ENCODE measurements at places on chromosomes 3 and 15.

GRCh38 chr3:187448674-187449073 is 80.5 kb downstream of the RTP4 start:
- DNase-seq = no peak

- DNase-seq = no peak
Measured at GRCh38 chr3:84960581-84960980, 1.8 kb downstream of the CADM2 start.

GRCh38 chr3:22923711-22924110 is 279.4 kb upstream of the UBE2E2 start:
- DNase-seq = no peak

DNA sequence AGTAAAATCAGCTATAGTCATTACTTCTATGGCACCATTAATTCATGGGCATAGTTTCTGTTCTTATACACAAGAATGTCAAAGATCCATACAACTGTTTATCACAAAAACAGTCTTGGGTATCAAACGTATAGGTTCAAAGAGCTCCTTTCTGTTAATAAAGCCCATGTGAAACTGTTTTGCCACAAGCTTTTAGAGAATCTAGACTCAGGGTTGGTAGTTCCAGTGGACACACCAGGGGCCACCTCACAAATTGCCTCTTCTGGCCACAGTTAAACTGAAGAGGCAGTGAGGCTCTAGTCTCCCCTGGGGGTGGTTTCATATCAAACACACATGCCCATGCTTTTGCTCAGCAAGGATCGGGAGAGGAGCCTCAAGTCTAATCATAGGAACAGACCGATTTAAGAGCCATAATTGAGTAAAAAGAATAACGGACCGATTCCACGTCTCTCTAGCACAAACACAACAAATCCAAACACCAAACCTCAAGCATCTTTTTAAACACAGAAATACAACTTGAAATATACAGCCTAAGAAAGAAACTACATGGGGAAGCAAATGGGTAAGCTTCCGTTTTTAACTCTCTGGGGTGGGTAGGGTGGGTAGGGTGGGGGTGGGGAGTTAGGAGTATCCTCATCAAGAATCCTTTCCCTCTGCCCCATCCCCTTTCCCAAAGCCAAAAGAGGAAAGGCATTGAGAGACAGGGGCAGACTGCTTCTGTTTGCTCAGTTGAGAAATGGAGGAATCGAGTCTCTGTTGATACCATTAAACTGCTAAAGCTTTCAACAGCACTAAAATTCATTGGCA is 443.3 kb downstream of the MAGI1 start:
- no peak for DNase-seq

- no peak for DNase-seq
Measured at GRCh38 chr3:194852831-194853508, 167.3 kb downstream of the FAM43A start.

DNA sequence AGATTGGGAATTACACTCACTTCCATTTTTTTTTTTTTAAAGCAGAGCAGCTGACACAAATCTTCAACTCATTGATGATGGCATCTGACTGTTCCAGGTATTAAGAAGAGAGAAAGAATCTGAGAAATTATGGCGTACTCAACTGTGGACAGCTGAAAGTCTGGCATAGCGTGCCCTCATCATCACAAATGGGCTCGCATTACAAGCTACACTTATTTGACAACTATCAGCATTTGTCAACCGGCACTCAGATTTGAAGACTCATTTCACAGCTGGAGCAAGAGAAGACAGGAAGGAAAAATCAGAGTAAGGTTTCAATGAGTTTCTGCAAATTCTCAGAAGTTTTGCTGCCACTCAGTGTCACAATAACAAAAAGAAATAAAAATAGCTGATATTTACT is 235.9 kb downstream of the ATP8B4 start:
- no peak for DNase-seq

GRCh38 chr3:71186801-71187200 is 396.7 kb downstream of the FOXP1 start:
- no peak for DNase-seq

- DNase-seq = no peak
Measured at GRCh38 chr3:23385327-23385726, 182.2 kb downstream of the UBE2E2 start.

DNA sequence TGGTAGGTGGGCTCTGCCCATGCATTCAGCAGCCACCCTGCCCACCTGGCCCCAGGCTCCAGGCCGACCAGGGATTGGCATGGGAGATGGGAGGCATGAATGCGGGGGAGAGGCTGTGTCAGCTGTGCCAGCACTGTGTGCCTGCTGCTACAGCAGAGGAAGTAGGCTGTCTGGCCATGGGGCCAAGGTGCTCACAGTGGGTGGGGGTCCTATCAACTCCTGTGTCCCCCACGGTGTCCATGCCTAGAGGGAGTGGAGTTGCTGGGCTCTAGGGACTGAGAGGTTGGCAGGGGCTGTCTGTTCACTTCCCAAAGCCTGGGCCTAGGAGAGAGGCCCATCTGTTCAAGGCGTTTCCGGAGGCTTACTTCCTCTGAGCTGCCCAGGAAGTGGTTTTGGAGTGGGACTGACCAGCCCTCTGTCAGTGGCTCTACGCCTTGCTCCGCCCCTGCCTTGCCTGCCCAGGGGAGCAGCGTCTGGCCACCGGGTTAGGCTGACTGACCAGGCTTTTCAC is 5.8 kb downstream of the PRKCD start:
- DNase-seq = no peak

GRCh38 chr3:10867384-10867783 is 51.4 kb downstream of the SLC6A11 start:
- no peak for DNase-seq

- DNase-seq = no peak
Measured at GRCh38 chr15:95298729-95299128, 1031.8 kb upstream of the NR2F2 start.

GRCh38 chr15:99844150-99844549 is 110.9 kb upstream of the LYSMD4 start:
- no peak for DNase-seq

DNA sequence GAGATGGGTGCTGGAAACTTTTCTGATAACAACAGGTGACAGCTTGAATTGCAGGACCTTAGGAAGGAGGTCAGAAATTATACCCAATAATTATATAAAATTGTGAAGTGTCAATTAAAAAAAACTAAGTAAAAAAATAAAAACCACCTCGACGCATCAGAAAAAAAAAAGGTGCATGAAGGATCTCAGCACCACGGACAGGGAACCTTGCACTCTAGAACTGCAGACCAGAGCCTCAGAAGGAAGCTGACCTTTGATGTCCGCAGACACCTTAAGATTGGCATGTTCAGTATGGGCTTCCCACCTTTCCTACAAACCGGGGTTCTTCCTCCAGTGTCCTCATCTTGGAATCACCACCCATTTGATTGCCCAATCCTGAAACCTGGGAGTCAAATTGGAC is 60.9 kb downstream of the SCN10A start:
- no peak for DNase-seq

- no peak for DNase-seq
Measured at GRCh38 chr15:90184119-90184785, 16.9 kb upstream of the SEMA4B start.

DNA sequence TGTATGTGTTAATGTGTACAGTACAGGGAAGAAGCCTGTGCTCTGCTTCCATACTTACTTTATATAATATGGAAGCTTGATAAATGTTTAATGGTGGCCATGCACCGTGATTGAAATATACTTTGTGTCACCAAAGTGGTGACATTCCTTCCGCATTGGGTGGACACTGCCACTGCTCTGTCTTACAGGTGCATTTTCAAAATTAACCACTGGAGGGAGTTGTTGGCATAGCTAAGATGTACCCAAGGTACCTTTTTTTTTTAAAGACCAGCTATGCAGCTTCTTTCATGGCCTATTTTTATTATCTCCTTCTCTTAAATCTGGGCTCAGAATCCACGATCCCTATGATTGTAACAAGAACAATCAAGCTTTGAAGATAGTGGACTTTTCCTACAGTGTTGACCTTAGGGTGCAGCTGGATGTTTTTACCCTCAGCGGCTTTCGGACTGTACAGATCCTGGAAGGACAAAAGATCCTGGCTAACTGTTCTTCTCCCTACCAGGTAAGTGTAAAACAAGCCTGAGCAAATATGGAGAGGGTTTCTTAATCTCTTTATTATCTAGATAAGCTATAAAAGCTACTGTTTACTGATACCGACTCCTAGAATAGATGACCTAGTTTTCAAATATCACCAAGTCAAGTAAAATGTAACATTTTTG is 21.6 kb upstream of the PAK6 start:
- DNase-seq = peak; percentile 55

- no peak for DNase-seq
Measured at GRCh38 chr15:50880651-50881114, 27.8 kb upstream of the AP4E1 start.

DNA sequence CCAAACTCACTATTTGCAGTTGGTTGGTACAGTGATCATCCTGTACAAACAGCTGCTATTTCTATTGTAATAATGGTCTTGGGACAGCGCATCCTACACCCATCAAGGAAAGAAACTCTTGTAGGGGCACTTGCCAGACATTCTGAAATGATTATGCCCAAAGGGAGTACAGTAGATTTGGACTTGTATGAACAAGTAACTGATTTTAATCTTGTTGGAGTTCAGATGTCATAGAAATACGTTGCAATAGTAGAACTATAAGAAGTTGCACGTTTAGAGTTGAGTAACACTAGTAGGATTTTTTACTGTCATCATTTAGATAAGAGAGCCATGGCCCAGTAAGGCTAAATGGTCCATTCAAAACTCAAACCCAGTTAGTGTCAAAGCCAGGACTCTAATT is 192.8 kb downstream of the SATB1 start:
- no peak for DNase-seq

GRCh38 chr15:77529394-77530159 is 103.1 kb downstream of the LINGO1 start:
- DNase-seq = no peak

- no peak for DNase-seq
Measured at GRCh38 chr3:45785605-45786150, 10.7 kb downstream of the SLC6A20 start.

GRCh38 chr3:189449084-189449483 is 182.1 kb upstream of the TP63 start:
- no peak for DNase-seq

DNA sequence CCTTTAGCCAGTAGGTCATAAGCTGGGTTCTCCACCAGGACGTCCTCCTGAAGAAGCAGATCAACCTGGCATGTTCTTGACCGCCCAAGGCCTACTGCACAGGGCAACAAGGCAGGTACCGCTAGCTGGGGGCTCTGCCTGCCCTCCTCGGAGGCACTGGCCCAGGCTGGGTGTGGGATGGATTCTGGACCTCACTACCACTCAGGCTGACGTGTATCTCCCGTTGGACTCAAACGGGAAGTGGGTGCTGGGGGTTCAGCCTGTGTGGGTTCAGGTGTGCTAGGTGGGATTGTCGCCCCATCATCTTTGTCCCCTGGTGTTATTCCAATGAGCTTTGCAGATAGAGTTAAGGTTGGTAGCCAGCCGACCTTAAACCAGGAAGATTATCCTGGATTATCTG is 95.0 kb upstream of the SNRPA1 start:
- DNase-seq = no peak

DNA sequence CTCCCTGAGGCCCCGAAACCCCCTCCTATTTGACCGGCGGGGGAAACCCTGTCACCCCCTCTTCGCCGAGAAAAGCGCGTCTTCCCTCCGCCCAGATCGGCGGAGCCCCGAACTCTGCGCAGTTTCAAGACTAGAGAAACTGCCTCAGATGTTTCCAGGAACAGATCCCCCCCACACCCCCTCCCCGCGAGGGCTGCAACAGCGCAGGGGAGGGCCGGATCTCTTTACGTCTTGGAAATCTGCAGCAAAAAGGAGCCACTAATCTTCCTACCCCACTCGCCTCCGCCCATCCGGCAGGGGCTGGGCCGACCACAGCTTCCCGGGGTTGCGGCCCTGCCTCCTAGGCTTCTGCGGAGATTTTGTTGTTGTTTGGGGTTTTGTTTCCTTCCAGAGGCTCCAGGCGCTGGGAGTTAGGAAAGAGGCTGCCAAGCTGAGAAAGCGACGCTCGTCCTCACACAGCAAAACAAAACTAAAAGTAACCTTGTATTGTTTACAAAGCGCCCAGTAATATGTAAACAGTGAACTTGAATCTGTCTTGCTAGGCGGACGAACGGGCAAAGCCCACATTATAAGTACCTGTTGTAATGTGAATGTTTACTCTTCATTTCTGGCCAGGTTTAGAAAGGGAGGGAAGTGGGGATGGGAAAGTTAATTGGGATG is 2.2 kb downstream of the FOXB1 start:
- no peak for DNase-seq

DNA sequence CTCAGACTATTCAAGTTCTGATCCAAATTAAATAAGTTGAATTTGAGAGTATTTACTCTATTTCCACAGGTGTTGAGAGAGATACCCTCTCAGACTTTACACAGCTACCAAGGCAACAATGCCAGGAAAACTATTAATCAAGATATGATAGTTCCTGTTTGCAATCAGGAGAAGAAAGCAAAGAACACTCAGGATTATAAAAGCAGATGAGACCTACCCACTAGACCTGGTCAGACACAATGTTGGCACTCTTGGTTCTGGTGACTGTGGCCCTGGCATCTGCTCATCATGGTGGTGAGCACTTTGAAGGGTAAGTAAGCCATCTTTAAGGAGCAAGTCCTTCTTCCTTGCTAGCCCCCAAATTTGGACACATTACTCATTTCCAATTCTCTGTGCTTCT is at the start of gene CPB1:
CPB1 (plus strand) TSS at position 227 of the 400 bp plus-strand sequence; CDS start at position 240, 13 bp downstream.
- no peak for DNase-seq

DNA sequence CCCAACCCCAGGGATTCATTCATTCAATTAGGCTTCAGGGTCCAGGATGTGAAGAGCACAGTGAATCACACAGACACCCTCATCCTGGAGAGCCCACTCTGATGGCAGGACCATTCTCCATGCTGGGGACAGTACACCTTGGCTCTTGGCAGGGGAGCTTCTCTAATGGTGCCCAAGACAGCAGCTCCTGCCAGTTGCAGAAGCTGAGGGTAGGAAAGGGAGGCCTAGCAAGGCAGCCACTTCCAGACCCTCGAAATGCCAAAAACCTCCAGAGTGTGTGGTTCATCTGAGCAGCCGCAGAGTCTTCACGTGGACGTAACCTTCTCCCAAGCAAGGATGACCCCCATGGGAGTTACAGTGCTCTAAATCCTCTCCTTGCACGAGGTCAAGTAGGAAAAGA is 186.2 kb downstream of the XXYLT1 start:
- no peak for DNase-seq

DNA sequence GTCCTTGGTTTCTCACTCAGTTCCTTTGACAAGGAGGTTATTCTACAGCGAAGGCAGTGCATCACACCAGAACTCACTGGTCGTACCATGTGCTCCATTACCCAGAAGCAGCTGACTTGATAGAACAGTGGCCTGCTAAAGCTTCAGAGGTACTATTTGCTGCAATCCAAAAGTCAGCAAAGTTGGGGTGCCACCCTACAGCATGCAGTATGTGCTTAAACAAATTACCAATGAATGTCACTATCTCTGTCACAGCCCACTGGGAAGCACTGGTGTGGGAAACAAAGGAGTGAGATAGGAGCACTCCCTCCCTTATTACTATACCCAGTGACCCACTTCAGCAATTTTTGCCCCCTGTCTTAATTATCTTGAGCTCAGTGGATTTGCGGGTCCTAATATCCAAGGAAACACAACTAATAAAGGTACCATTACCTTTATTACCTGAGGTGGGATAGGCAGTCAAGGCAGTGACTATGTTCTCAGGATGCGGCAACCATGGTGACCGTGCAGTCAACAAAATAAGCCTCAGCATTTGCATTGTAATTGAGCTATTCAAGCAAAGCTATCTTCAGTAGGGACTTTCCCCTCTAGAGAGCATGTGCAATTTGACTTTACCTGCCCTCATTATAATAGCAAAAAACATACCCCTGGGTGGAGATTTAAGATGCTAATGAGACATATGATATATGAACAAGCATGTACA is 199.4 kb downstream of the OCA2 start:
- DNase-seq = peak; percentile 39

- no peak for DNase-seq
Measured at GRCh38 chr3:49966233-49966942, 26.4 kb downstream of the RBM6 start.

- no peak for DNase-seq
Measured at GRCh38 chr15:66909381-66909890, 156.0 kb upstream of the SMAD3 start.
